ENCODE measurements at places on chromosomes 4 and X. TPM values are rescaled to one million over a fixed set of nuclear protein-coding genes. Genes with fewer than 3 reads are reported as not detected.

- no peak for DNase-seq
Observed at GRCh38 chr4:188841523-188841922, 702.3 kb downstream of the TRIML1 start.

GRCh38 chr4:2297606-2298531 is 36.0 kb upstream of the MXD4 start:
- DNase-seq, result peak; percentile 41

GRCh38 chr4:169060391-169061091 is 50.5 kb upstream of the CBR4 start:
- DNase-seq, result no peak

DNA sequence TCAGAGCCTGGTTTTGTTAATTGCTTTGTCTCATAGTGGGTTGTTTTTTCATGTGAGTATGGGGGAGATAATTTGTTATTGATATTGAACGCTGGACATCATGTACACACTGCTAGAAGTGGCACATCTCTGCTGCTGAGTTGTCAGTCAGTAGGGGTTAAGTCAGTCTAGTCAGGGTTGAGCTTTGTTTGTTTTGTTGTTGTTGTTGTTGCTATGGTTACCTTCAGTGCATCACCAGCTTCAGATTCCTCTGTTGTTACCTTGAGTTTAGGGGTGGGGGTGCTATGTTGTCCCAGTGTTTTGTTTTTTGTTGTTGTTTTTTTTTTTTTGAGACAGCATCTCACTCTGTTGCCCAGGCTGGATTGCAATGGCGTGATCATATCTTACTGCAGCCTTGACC is 9.9 kb downstream of the YIPF6 start:
- no peak for DNase-seq

- no peak for DNase-seq
Observed at GRCh38 chr4:14078326-14078725, 450.8 kb upstream of the BOD1L1 start.

GRCh38 chrX:96376266-96376665 is 308.4 kb upstream of the DIAPH2 start:
- DNase-seq, result no peak

DNA sequence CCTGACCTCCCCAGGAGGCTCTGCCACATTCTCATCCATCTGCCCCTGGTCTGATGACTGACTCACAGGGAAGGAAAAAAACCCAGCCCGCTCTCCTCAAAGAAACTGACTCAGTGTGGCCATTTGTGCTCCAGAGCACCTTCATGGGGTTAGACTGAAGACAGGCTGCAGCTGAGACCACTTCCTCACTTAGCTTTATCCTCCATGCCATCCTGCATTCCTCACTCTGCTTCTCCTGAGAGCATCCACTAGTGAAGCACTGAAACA is 35.9 kb upstream of the HPSE start:
- no peak for DNase-seq

Gene CT47B1
- total RNA-seq, result not detected

Data from upper lobe of right lung (tissue), 1 donor.